ENCODE measurements at places on chromosomes 2 and 18.

DNA sequence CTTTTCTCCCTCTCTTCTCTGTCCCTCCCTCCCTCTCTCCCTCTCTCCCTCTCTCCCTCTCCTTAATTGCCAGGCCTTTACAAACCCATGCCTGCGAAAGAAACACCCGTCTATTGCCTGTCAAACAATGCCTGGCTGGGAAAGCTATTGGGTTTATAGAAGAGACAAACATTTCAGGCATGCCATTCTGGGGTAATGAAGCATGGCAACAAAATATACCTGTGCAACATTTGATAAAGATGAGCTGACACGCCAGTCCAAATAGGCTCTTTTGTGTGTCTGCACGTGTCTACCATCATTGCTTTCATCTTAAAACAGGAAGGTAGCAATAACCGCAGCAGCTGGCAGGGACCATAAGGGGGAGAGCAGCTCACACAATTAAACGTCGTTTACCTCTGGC is 282.1 kb downstream of the ZNF516 start:
- DNase-seq = no peak

- DNase-seq = no peak
These were observed 40.8 kb downstream of the PDIA6 start for GRCh38 chr2:10771786-10772185.

- DNase-seq = no peak
These were observed 230.8 kb upstream of the CHAC2 start for GRCh38 chr2:53536583-53537361.

DNA sequence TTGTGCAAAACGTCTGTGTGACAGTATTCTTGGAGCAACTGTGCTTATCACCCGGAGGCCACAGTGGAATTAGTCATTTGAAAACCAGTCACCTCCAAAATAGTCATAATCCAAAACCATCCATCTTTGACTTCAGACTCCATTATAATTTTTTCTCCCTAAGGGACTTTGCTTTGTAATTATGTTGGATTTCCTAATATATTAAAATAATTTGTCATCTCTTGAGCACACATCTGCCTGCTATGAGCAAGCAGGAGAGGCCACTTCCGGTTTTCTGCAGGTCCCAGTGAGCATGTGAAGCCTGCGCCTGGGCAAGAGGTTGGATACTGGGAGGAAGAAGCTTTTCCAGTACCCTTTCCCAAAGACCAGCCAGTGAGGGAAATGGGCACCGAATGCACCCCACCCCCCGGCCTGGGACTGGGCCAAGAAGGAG is 57.7 kb downstream of the ODC1 start:
- no peak for DNase-seq

- DNase-seq = no peak
These were observed 48.5 kb downstream of the SOCS6 start for GRCh38 chr18:70337139-70337972.

GRCh38 chr2:69306393-69306821 is 80.6 kb downstream of the GFPT1 start:
- DNase-seq = no peak

- no peak for DNase-seq
These were observed 118.4 kb downstream of the BCL2L11 start for GRCh38 chr2:111239107-111239506.

GRCh38 chr2:98419977-98420725 is 24.5 kb upstream of the INPP4A start:
- no peak for DNase-seq

- DNase-seq = no peak
These were observed 2.4 kb upstream of the SERPINB10 start for GRCh38 chr18:63905361-63905760.

GRCh38 chr2:162172802-162173370 is 20.8 kb upstream of the GCG start:
- DNase-seq = no peak

- no peak for DNase-seq
These were observed 58.5 kb upstream of the PARD3B start for GRCh38 chr2:204486805-204487204.

GRCh38 chr18:23101861-23102432 is 33.3 kb upstream of the CABLES1 start:
- no peak for DNase-seq

- no peak for DNase-seq
These were observed 24.5 kb upstream of the HPCAL1 start for GRCh38 chr2:10278029-10278762.

Measured in stimulated activated CD4-positive, alpha-beta T cell treated with anti-CD3 and anti-CD28 coated beads, Interleukin-1b, Interleukin-23, amount 100 ng/mL, for 4 hours (primary cell).